ENCODE measurements at places on chromosomes 11 and 22.
A peak's percentile ranks its signal among the peaks of the same experiment; 100 is the strongest.

DNA sequence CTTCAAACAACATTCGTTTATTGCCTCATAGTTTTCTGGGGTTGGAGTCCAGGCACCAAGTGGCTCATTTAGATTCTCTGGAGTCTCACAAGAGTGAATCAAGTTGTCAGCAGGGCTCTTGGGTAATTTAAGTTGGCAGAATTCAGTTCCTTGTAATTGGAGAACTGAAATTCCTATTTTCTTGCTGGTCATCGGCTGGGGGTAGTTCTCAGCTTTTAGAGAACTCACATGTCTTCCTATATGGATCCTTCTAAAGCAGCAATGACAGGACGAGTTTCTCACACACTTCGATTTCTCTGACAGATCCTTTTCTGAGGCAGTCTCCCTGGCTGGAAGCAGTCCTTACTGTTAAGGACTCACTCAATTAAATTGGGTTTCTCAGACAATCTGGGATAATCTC is 17.3 kb upstream of the OOSP4B start:
- DNase-seq = no peak

DNA sequence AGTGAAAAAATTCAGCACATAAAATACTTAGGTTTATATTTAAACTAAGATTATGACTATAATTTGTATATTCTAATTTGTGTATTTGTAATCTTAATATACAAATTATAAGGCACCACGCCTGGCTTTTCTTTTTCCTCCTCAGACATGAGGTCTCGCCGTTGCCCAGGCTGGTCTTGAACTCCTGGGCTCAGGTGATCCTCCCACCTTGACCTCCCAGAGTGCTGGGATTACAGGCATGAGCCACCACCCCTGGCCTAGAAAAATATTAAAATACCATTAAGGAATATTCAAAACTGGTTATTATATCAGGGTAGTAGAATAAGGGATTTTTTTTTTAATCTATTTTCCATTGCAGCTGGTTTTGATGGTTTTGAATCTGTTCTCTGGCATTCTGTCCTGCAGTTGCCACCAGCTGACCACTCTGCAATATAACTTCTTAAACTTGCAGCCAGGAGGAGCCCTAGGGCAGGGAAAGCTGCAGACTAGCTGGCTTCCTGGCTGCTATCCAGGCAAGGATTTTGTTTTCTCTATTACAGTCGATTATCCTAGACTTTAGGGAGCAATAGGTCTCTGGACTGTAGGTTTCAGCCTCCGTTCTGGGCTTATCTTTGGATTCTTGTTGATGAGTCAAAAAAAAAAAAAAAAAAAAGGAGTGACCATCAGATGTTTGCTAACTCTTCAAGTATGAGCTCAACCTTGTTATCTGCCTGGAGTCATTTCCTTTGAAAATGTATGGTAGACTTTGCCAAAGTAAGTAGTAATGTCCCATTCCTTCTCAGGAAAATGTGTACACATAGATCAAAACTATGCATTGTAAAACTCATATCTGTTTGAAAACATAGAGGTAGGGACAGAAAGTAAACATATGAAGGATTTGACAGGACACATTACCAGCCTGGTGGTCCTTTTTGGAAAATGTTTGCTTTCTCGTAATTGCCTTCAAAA is 13.2 kb downstream of the POLA2 start:
- DNase-seq = peak; percentile 84

GRCh38 chr11:69388661-69389060 is 92.8 kb upstream of the LINC01488 start:
- DNase-seq = no peak

DNA sequence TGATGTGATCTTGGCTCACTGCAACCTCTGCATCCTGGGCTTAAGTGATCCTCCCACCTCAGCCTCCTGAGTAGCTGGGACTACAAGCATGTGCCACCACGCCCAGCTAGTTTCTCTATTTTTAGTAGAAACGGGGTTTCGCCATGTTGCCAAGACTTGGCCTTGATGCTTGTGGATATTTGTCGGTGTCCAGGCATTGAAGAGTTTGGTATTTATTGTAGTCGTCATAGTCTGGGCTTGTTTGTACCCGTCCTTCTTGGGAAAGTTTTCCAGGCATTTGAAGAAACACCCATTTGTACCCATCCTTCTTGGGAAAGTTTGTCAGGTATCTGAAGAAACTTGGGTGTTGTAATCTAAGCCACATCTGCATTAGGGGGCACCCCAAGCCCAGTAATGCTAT is 28.7 kb downstream of the FCHSD2 start:
- no peak for DNase-seq

DNA sequence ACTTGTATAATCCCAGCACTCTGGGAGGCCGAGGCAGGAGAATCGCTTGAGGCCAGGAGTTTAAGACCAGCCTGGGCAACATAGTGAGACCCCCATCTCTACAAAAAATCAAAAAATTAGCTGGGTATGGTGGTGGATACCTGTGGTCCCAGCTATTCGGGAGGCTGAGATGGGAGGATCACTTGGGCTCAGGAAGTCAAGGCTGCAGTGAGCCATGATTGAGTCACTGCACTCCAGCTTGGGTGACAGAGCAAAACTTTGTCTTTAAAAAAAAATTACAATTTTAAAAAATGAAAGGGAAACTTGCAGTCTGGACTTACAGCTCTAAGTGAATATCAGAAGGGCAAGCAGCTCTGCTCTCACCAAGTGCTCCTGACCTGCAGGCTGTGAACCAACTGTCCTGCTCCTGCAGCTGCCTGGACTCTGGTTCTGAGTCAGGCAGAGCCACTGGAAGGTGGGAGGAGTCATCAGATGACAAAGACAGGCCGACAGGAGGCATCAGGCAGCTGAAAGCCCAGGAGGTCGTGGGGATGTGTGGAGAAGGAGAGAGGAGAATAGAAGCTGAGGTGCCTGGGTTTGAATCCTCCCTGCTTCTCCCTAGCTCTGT is 9.6 kb downstream of the SMTNL1 start:
- no peak for DNase-seq

GRCh38 chr11:15858881-15859280 is 497.5 kb downstream of the SOX6 start:
- DNase-seq = no peak

GRCh38 chr22:19120829-19121630 is 1.2 kb downstream of the DGCR2 start:
- no peak for DNase-seq

DNA sequence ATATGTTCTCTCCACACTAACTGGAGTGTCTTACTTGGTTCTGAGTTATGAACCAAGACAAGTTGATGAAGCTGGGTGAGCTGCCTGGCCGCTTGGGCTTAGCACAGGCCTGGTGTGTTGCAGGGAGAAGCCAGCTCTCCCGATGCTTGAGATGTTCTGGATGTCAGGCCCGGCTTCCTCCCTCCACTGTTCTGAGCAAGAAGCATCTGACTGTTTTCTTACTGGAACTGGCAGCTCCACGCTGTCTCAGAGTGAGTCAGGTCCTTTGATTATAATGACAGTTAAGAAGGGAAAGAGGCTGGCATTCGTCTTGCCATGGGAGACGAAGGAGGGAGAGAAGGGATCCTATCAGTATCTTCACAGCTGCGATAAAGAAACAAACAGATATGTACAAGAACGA is 46.5 kb upstream of the CRTAM start:
- DNase-seq = peak; percentile 43

DNA sequence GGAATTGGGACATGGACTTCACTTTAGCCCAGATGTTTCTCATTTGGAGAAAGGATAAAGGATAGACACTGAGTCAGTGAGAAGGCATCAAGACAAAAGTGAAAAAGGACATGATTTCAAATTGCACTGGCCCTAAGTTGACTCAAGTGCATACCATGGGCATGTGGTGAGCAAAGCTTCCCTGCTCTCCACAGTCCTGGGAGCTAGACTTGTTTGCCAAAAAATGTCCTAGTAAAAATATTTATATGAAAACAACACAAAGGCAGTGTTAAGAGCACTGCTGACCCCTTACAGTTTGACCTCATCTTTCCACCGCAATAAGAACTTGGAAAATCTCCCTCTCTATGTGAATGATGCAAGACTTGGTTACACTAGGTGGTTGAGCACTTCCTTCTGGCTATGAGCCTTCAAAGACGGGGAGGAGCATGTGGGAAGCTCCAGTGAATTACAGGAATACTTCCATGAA is 46.5 kb upstream of the FIBIN start:
- no peak for DNase-seq

DNA sequence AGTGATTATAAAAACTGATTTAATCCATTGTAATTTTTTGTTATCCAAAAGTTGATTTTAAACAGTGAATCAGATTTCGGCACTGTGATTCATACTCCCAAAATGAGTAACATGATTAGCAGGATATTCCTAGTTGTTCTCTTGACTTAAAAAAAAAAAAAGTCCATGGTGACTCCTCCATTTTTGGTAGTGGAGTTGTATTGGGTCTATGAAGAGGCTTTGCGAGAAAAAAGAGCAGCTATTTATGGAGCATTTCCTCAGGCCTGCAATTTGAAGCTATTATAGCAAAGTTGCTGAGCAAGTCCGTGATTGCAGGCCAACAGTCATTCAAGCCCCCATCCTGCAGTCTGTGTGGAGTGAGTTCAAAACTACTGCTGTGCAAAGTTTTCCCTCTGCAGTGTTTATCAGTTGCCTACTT is 28.8 kb downstream of the YAP1 start:
- DNase-seq = peak; percentile 7

GRCh38 chr11:61536676-61537270 is 28.2 kb downstream of the LRRC10B start:
- DNase-seq = no peak

DNA sequence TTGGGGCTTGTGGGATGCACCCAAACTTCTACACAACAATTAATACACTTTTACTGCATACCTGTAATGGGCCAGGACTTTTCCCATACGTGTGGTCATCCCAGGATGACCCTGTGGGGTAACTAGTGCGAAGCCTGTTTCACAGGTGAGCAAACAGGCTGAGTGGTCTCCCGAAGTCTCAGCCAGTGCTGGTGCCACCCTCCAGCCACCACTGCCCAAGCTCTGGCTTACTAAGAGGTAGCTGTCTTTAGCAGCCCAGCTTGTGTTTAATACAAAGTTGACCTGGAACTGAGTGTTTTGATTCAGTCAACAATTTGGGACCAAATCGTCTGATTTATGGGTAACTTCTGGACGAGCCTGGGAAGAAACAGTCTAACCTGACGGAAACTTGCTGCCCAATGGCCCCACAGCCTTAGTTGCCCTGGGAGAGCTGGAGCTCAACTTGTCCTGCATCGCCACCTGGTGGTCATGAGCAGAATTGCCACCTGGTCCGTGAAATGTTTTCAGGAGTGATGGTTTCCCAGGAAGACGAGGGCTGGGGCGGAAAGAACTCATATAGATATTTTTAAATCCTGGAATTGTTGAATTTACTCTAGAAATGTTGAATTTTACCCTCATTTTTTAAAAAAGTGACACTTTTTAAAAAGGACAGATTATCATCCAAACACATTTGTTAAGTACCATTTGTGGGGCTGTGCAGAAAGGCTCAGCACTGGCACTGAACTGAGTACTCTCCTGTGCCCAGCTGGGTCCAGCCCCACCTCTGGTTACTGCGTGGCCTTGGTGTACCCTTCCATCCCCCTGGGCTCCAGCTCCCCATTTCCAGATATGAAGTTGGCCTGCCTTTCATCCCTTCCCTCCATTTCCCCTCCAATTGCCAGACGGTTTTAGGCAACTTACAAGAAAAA is 95.5 kb upstream of the PARVA start:
- DNase-seq = peak; percentile 90

DNA sequence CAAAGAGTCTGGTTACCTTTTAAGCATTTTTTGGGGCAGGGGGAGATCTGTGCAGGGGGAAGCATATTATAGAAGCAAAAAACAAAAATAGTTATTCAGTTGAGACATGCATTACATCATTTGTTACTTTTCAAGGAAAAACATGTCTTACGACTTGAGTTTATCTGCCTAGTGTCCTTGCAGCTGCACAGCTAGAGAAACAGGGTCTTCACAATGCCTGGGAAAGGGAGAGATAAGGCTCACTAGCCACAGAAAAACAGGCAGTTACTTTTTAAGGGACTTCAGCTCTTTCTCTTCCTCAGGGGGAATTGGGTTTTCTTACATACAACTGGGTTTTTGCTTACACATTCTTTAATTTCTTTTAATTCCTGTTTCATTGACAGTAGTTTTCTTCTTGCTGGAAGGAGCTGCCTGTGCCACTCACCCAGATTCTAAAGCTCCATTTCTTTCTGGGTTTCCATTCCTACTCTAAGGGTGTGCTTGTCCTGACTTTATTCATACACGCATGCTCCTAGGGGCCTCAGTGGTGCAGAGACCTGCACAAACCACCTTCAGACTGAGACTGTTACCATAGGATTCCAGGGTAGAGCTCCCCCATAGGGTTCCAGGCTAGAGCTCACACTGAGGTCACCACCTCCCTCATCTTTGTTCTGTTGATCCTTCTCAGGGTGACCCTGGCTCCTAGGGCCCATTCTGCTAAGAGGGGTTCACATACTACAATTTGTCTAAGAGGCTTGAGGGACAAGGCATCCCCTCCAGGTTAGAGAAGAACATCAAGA is 14.7 kb upstream of the UBQLNL start:
- DNase-seq = no peak

DNA sequence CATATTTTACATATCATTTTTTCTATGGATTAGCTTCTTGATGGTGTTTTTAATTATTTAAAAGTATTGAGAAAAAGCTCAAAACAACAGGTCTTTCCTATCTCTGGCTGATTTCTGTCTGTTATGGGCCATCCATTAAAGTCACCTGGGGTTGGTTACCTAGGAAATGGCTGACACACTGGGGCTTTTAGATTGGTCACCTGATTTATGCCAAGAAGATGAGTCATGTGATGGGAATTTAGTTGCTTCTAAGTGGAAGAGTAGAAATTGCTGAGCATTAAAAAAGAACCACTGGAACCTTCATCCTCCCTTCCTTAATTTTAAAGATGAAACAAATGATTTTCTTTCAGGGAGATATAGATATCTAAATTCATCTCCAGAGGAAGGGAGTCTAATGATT is 48.8 kb upstream of the LARGE1 start:
- no peak for DNase-seq

- no peak for DNase-seq
Observed at GRCh38 chr11:88402192-88402715, 64.7 kb upstream of the CTSC start.

- no peak for DNase-seq
Observed at GRCh38 chr22:48622891-48623545, 1204.7 kb downstream of the BRD1 start.

- no peak for DNase-seq
Observed at GRCh38 chr11:46259971-46260560, 17.4 kb upstream of the CREB3L1 start.

GRCh38 chr22:22576244-22576988 is 17.4 kb upstream of the PRAME start:
- DNase-seq = peak; percentile 25

DNA sequence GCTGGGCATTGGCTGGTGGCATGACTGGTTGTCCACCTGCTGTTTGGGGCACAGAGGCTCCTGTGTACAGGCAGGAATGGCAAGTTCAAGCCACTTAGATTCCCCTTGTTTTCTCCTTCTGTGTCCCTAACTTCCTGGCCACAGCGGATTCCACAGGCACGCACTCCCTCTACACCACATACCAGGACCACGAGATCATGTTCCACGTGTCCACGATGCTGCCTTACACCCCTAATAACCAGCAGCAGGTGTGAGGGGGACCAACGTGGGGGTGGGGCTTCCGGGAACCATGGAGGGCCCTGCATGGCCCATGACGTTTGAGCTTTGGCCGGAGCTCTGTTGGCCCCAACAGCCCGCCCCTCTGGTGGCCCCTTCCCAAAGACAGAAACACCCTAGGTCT is 7.8 kb downstream of the SIPA1 start:
- DNase-seq = no peak

GRCh38 chr22:27170491-27170890 is 513.1 kb downstream of the MIAT start:
- DNase-seq = no peak

GRCh38 chr11:120244476-120245365 is 4.8 kb downstream of the POU2F3 start:
- no peak for DNase-seq
